Stimulated activated naive CD8-positive, alpha-beta T cell treated with anti-CD3 and anti-CD28 coated beads, Interleukin-15, Interleukin-2, amounts not matched to agents 100 U/mL and 50 U/mL, for 24 hours (primary cell): ENCODE measurements at places on chromosomes 4 and X.

GRCh38 chr4:78069859-78070258, 12.7 kb downstream of the FRAS1 start:
- no peak for DNase-seq

GRCh38 chrX:18889346-18890048, 94.4 kb downstream of the PHKA2 start:
- no peak for DNase-seq

GRCh38 chrX:124348885-124349453, 2.6 kb downstream of the SH2D1A start:
- no peak for DNase-seq

DNA sequence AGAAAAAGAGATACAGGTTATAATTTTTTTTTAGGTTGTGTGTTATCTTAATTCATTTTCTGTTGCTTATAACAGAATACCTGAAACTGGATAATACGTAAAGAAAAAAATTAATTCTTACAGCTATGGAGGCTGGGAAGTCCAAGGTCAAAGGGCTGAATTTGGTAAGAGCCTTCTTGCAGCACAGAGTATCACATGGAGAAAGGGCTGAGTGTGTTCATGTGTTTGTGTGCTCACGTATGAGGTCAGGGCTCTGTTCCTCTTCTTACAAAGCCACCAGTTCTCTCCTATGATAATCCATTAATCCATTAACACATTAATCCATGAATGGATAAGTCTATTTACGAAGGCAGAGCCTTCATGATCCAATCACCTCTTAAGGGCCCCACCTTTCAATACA, 8.6 kb upstream of the RAB28 start:
- no peak for DNase-seq
